ENCODE measurements at places on chromosomes 7 and 10.

DNA sequence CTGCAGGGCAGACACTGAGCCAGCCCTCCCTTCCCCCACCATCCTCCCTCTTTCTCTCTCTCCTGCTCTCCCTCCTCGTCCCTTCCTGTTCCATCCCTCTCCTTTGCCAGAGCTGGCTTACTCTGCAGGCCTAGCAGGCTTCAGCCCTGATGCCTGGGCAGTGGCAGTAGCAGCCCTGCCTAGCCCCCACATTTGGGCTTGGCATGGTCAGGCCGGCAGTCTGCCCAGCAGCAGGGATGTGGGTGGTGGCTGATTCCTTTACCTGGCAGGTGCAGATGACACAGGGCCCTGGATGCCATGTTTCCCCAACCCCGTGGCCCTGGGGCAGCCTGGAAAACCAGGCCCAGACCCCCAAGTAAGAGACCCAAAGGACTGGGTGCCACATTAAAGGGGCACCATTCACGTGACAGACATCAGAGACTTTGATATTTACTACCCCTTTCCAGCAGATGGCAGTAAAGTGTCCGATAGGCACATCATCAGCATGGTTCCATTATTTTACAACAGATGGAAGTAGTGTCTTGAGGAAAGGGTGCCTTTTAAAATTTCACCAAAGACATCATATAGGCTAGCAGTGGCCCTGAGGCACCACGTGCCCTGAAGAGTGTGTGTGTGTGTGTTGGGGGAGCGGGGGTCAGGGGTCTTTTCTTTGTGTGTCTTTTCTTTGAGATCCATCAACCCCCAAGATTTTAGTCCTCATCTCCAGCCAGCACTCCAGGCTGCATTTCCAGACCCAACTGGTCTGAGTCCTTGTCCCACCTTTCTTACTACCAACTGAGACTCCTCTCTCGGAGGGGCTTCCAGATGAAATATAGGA lies 5.9 kb downstream of the KCP start:
- DNase-seq = peak; percentile 55

- no peak for DNase-seq
Measured at GRCh38 chr10:14801723-14802122, 27.0 kb upstream of the FAM107B start.

GRCh38 chr7:1709900-1710299 lies 39.8 kb downstream of the ELFN1 start:
- no peak for DNase-seq

DNA sequence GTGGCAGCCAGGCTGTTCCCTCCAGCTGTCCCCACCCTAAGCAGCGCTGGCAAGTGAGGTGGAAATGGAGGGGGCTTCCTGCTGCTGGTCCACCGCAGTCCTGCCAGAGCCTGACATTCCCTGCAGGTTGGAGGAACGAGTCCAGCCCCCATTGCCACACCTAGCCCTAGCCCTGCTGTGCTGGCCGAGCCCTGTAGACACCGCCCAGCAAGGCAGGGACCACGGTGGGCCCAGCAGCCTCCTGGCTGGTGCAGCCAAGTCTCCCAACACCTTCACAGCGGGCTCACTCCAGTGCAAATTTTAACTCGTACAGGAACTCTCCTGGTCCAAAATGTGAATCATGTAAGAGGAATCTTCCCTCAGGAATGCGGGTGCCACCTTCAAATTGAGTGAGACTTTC lies 116.3 kb downstream of the PAXIP1 start:
- no peak for DNase-seq

DNA sequence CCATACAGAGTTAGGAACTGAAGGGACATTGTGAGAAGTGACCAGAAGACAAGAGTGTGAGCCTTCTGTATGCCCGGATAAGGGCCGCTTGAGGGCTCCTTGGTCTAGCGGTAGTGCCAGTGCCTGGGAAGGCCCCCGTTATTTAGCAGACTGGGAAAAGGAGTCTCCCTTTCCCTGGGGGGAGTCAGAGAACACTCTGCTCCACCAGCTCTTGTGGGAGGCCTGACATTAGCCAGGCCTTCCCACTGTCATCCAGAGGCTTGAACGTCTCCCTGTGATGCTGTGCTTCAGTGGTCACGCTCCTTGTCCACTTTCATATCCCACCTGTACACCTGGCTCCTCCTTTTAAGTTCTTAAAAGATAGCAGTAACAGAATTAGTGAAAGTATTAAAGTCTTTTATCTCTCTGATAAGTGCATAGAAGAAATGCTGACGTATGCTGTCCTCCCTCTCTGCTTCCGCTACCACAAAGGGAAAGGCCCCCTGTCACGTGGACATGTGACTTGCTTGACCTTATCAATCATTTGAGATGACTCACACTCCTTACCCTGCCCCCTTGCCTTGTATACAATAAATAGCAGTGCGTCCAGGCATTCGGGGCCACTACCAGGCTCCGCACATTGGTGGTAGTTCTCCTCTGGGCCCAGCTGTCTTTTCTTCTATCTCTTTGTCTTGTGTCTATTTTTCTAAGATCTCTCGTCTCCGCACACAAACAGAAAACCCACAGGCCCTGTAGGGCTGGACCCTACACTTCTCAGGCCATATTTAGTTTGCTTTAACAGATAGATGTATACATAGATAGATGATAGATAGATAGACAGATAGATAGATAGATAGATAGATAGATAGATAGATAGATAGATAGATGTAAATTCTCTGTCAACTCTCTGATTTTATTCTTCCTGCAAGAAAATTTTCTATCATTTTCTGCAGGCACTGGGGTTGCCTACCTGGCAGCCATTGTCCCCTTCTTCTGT lies 131.5 kb upstream of the JCAD start:
- no peak for DNase-seq

DNA sequence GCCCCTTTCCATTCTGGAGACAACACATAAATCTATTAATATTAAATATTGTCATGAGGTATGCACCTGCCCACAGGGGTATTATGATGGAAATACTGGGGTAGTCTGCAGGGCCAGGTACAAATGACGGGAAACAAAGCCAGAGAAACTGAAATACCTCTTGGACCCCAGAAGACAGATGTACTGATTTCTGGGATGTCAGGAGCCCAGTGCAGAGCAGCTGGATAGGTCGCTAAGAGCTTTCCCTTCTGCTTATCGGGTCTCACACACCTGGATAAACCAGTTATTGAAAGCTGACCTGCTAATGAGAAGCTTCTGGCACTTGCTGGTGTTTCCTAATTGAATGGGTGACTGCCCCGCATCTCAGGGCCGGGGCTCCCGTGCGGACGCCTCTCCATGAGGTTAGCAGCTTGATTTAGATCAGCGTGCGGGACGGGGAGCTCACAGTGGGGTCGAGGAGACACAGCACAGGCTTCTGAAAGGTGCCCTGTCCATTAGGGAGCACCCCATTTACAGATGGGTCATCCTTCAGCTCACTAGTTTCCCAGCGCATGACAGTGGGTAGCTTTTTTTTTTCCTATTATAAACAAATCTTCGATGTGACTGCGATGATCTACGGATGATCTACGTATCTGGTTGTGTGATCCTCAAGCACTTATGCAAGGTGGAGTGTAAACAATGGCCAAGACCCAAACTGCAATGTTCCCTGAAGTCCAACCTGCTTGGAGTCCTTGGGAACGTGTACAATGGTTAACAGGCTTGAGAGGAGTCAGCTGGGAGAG lies 1.5 kb upstream of the INSIG1 start:
- no peak for DNase-seq
